ENCODE measurements at places on chromosomes 2 and 18.

DNA sequence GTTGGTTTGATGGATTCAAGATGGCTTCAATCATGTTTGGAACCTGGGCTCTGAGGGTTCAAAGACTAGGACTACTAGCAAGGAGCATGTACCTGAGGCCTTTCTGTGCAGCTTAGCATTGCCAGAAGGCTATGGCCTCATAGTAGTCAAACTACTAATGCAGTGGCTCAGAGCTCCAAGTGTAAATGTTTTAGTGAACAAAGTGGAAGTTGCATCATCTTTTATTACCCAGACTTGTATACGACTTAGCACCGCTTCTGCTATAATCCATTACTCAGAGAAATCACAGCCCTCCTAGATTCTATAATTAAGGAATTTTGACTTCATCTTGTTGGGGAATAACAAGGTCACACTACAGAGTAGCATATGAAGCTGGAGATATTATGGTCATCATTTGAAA lies 210.5 kb downstream of the ERBB4 start:
- no peak for DNase-seq

- peak; percentile 33 for DNase-seq
Measured at GRCh38 chr2:191501561-191502168, 176.3 kb upstream of the NABP1 start.

GRCh38 chr2:57809230-57809629 lies 237.4 kb upstream of the VRK2 start:
- DNase-seq, result no peak

- DNase-seq, result no peak
Measured at GRCh38 chr2:11305958-11306357, 38.5 kb downstream of the ROCK2 start.

GRCh38 chr2:157438863-157439823 lies 4.7 kb downstream of the CYTIP start:
- peak; percentile 62 for DNase-seq

Data from NCI-H1105 treated with DMSO at 0.1 percent for 48 hours (cell line).